ENCODE measurements at places on chromosomes 1 and 21. TPM values are rescaled to one million over a fixed set of nuclear protein-coding genes. Genes with fewer than 3 reads are reported as not detected.

GRCh38 chr1:145729196-145729595, 9.9 kb downstream of the CD160 start:
- DNase-seq = no peak

The SPRR5 gene
- total RNA-seq = not detected

GRCh38 chr1:117814856-117815797, 114.3 kb downstream of the GDAP2 start:
- DNase-seq = no peak

DNA sequence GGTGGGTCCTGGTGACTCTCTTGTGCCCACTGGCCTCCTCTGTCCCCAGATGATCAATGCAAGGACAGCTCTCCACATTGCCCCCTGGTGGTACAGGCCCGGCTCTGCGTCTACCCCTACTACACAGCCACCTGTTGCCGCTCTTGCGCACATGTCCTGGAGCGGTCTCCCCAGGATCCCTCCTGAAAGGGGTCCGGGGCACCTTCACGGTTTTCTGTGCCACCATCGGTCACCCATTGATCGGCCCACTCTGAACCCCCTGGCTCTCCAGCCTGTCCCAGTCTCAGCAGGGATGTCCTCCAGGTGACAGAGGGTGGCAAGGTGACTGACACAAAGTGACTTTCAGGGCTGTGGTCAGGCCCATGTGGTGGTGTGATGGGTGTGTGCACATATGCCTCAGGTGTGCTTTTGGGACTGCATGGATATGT, 10.8 kb downstream of the ADAMTSL4 start:
- peak; percentile 51 for DNase-seq

DNA sequence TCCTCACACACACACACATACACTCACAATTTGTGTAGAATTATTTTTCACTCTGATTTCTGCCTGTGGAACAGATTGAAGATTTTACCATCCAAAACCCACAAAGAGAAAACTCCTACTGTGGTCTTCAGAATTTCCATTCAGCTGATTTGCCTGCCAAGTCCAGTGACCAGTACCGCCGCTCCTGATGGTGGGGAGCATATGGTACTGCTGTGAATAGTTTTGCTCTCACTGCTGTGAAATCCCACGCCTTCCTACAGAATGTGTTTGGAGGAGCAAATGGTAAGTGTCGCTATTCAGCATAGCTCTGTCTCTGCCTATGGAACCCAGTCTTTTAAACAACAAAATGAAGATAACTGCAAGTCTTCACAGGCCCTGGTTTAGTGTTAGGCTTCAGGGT, 629.5 kb downstream of the LMO4 start:
- no peak for DNase-seq

The DEPDC1 gene
- 18.7 TPM for total RNA-seq

DNA sequence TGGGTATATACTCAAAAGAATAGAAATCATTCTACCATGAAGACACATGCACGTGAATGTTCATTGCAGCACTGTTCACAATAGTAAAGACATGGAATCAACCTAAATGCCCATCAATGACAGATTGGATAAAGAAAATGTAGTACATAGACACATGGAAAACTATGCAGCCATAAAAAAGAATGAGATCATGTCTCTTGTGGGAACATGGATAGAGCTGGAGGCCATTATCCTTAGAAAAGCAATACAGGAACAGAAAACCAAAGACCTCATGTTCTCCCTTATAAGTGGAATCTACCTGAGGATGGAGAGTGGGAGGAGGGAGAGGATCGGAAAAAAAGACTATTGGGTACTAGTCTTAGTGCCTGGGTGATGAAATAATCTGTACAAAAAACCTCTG, 143.9 kb downstream of the RHOU start:
- no peak for DNase-seq

DNA sequence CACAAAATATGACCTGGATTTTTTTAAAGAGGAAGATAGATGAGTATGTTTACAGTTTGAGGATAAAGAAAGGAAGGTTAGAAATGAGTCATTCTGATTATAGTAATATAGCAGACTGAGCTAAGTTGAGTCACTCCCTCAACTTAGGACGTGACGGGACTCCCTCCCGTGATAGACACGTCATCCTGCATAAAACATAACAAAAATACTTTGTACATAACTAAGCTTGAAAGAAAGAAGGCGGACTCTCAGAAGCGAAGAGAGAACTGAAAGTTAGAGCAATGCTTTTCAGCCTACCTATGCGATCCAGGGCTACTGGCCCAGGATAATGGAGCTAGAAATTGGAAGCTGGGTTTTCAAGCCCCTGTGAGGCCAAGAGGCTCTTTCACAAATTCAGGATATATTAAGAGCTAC, 53.0 kb upstream of the DESI2 start:
- DNase-seq = peak; percentile 80

DNA sequence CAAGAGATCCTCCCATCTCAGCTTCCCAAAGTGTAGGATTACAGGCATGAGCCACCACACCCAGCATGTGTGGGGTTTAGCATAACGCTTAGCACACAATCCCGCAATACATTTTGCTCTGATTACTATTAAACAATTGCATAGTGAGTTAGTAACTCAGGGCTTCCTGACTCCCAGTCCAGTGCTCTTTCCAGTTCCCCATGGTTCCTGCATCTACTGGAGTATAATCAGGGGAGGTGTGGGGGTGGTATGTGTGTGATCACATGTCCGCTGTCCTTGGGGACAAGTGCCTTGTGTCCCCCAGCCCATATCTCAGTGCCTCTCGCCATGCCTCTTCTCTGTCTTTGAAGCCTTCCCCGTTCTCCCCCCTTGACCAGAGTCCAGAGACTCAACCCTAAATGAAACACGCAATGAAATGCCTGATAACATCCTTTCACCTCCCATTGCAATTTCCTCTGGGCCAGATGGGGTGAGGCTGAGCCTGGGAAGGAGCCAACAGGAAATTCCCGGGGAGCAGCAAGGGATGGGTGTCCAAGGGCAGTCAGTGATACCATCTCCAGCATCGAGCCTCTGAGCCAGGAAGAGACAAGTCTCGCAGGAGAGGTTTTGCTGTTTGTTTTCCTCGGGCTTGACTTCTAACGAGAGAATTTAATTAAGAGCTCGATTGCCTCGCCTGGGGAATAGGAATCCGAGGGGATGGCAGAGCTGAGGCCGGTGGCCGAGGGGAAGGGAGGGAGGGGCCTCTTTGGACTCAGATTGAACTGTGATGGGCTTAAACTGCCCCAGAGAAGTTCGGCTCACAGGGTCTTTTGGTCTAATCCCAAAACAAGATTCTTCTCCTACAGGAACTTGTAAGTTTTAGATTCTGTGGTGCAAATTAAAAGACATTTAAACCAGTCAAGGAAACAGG, 7.7 kb upstream of the HTR1D start:
- no peak for DNase-seq

- DNase-seq = peak; percentile 9
These were observed 61.4 kb upstream of the KIRREL1 start for GRCh38 chr1:157932069-157932468.

DNA sequence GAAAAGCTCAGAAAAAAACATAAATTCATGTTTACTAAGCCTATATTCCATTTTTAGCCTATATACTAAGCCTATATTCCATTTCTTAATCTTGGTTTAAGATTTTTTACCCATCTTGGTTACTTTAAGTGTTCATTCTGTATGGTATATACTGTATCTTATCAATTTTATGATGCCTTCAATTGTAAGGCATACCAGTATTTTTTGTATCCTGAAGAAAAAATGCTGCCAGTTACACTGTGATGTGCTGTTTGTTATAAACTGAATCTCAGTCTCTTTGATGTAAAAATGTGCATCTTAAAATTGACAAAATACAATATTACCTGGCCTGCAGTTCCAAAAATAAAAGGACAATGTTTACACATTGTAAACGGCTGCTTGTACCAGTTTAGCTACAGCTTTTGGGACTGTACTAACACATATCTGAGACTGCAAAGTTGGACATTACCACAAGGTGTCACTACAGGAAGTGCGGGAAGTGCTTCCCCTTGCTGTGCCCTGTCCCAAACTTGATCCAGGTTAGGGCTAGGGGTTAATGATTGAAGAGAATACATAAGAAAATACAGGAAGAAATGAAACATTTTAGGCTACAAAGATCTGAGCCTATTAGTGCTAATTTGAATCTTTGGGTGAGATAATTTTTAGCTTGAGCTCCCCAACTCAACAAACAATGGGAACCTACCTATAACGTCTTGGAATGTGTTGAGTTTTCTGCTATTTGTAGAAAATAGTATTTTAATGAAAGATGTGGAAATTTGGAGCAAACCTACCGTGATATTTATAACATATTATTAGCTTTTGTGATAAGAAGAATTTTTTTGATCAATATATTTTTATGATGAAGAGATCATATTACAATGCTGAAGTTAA, 108.9 kb downstream of the LBR start:
- DNase-seq = peak; percentile 41

DNA sequence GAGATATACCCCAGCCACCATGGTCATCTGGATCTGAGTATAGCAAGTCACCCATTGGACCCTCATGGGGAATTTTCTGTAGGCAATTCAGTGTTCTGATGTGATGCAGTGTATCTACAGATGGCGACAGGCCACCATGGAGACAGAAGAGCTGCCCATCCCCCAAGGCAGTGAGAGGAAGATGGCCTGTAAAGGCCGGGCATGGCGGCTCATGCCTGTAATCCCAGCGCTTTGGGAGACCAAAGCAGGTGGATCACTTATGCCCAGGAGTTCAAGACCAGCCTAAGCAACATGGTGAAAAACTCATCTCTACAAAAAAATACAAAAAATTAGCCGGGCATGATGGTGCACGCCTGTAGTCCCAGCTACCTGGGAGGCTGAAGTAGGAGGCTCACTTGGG, 41.1 kb upstream of the CTPS1 start:
- no peak for DNase-seq

- DNase-seq = no peak
These were observed 65.5 kb downstream of the LPAR3 start for GRCh38 chr1:84827555-84827954.

DNA sequence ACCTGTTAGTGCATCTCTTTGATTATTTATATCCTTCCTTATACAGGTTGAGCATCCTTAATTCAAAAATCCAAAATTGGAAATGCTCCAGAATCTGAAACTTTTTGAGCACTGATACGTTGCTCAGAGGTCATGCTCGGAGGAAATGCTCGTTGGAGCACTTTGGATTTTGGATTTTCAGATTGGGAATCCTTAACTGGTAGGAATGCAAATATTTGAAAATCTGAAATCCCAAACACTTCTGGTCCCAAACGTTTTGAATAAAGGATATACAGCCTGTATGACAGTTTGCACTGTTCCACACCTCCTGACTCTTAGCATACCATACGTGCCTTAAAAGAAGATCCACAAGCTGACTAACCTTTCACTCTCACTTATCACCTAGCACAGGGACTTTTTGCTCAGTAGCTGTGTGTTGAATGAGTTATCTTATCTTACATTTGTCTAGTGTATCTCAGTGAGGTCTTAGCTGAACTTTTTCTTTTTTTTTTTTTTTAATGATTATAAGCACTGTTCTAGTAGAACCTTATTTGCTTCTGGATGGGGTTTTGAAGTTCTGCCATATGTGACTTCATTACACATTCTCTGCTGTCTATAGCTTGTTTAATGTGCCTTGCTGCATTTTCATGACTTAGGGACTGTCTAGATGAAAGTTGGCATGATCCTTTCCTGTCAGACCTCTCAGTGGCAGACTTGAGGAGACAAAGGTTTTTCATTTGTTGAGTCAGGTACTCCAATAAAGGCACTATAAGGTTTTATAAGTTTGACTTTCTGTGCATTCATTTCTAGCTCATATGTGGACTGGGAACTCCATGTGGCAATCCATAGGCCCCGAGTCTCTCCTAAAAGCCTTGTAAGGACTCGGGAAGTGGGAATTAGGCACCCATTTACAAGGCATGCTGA, 21.6 kb downstream of the PTGFRN start:
- no peak for DNase-seq

GRCh38 chr1:202122639-202123335, at the start of gene GPR37L1:
TSS of gene GPR37L1 (plus strand) at chr1:202122917. CDS start at chr1:202122964, 47 bp downstream.
- peak; percentile 43 for DNase-seq

The TRIM46 gene
- not detected for total RNA-seq

GRCh38 chr1:39406533-39407450, 84.6 kb upstream of the BMP8A start:
- DNase-seq = no peak

- no peak for DNase-seq
These were observed 2.7 kb downstream of the PRMT2 start for GRCh38 chr21:46637952-46638746.

- no peak for DNase-seq
These were observed 347.9 kb upstream of the ADGRL2 start for GRCh38 chr1:81452693-81453366.

Data from Caki2 (cell line).